ENCODE measurements at places on chromosomes 12 and 14. TPM values are rescaled to one million over a fixed set of nuclear protein-coding genes. Genes with fewer than 3 reads are reported as not detected.
A peak's percentile ranks its signal among the peaks of the same experiment; 100 is the strongest.

GRCh38 chr12:131443019-131444000 is 267.6 kb upstream of the SFSWAP start:
- no peaks in the 10 kb centered on the region for H3K27me3 ChIP-seq
- no peaks in the 10 kb centered on the region for H3K4me1 ChIP-seq
- H3K36me3 ChIP-seq, result no peaks in the 10 kb centered on the region
- H3K27ac ChIP-seq, result no peak overlapping the region
- H3K4me3 ChIP-seq, result no peak overlapping the region

GRCh38 chr12:77914081-77914488 is 83.4 kb downstream of the NAV3 start:
- no peaks in the 10 kb centered on the region for H3K36me3 ChIP-seq
- DNase-seq, result no peak
- no peak overlapping the region for H3K27ac ChIP-seq
- H3K27me3 ChIP-seq, result no peaks in the 10 kb centered on the region

DNA sequence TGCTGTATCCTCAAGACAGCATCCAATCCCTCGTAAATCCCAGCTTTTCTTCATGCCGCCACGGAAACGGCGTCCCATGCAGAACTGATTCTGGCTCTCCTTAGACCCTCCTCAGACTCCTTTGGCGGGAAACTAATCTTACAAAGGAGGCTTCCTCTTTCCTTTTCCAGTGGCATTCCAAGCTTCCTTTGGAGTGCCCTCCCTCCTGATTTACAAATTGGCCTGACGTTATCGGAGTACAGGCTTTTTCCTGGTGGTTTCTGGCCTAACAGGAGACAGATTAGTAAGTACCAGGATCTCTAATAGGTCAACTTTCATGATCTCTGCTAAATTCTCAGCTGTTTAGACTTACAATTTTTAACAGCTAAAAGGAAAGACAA is 1.3 kb upstream of the ZDHHC17 start:
- H3K4me1 ChIP-seq, result peaks cover 23% of the 10 kb centered on the region
- H3K27ac ChIP-seq, result no peak overlapping the region
- peak overlapping the region; percentile 6 for H3K4me3 ChIP-seq
- no peaks in the 10 kb centered on the region for H3K36me3 ChIP-seq
- no peaks in the 10 kb centered on the region for H3K27me3 ChIP-seq
- no peak for DNase-seq

GRCh38 chr12:10320643-10321042 is 13.0 kb downstream of the KLRD1 start:
- DNase-seq, result no peak
- H3K36me3 ChIP-seq, result no peaks in the 10 kb centered on the region
- no peaks in the 10 kb centered on the region for H3K27me3 ChIP-seq

DNA sequence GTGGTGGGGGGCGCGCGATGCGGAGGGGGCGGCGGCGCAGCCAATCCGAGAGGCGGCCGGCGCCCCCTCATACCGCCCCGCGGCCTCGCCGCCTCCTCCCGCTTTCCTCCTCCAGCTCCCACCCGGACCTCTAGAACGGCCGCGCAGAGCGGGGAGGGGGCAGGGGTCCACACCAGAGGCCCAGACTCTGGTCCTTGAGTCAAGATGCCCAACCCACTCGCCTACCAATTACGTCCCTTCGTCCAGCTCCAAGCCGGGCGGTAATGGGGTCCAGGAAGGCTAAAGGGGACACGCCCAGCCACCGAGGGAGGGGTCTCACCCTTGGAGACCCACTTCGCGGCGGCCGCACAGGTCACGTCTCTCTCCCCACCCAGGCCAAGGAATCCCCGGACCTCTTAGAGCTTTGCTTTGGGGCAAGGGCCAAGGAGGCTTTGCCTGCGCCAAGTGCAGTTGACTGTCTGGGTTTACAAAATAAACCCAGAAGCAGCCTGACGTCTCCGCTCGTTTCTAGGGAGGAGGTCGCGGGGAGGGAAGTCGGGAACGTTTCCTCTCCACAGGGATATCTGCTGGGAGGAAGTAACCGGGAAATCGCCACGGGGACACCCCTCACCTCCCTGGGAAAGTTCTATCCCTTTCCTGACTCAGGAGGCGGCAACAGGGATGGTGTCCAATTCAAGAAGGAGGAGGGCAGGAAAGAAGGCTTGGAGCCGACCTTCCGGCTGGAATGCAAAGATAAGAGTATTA is 394 bp upstream of the AMIGO2 start:
- H3K4me1 ChIP-seq, result peaks cover 64% of the 10 kb centered on the region
- peak overlapping the region; percentile 89 for H3K4me3 ChIP-seq
- H3K27ac ChIP-seq, result peak overlapping the region; percentile 83
- H3K36me3 ChIP-seq, result no peaks in the 10 kb centered on the region

DNA sequence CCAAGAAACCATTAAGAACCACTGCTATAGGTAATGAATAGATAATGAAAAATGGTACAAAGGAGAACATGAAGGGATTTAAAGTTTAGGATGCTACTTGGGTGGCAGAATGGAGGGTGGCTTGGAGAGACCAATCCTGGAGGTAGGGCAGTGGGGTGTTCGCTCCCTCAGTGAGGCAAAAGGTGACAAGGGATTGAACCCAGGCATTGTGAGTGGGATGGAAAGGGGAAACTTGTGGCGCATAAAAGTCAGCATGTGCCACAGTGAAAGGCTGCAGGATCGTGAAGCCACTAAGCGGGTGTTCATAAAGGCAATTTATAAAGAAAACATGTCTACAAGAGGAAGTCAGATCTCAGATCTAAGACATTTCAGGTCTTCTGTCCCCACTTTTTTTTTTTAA is 76.7 kb upstream of the SLC38A2 start:
- H3K36me3 ChIP-seq, result no peaks in the 10 kb centered on the region
- no peaks in the 10 kb centered on the region for H3K27me3 ChIP-seq
- H3K27ac ChIP-seq, result no peak overlapping the region

- no peak for DNase-seq
- H3K27ac ChIP-seq, result no peak overlapping the region
- H3K27me3 ChIP-seq, result no peaks in the 10 kb centered on the region
- H3K36me3 ChIP-seq, result no peaks in the 10 kb centered on the region
- peaks cover 17% of the 10 kb centered on the region for H3K4me1 ChIP-seq
These were observed 193.5 kb upstream of the PLEKHG7 start for GRCh38 chr12:92509156-92509738.

- no peak for DNase-seq
- no peaks in the 10 kb centered on the region for H3K27me3 ChIP-seq
- no peaks in the 10 kb centered on the region for H3K36me3 ChIP-seq
- no peaks in the 10 kb centered on the region for H3K4me1 ChIP-seq
- H3K4me3 ChIP-seq, result no peak overlapping the region
These were observed 59.5 kb upstream of the CHGA start for GRCh38 chr14:92863286-92864080.

Gene IL22
- 0.46 TPM for total RNA-seq

Gene OR10AD1
- not detected for total RNA-seq

Gene TSPAN19
- total RNA-seq, result not detected

Gene C14orf180
- not detected for total RNA-seq

Gene BBOF1
- total RNA-seq, result 1.3 TPM

Gene TAS2R46
- 0.55 TPM for total RNA-seq

Gene TOGARAM1
- total RNA-seq, result 7.2 TPM

Gene COX8C
- not detected for total RNA-seq
